IPS-NIHi11 (cell line): ENCODE measurements at places on chromosomes 3 and 15.

DNA sequence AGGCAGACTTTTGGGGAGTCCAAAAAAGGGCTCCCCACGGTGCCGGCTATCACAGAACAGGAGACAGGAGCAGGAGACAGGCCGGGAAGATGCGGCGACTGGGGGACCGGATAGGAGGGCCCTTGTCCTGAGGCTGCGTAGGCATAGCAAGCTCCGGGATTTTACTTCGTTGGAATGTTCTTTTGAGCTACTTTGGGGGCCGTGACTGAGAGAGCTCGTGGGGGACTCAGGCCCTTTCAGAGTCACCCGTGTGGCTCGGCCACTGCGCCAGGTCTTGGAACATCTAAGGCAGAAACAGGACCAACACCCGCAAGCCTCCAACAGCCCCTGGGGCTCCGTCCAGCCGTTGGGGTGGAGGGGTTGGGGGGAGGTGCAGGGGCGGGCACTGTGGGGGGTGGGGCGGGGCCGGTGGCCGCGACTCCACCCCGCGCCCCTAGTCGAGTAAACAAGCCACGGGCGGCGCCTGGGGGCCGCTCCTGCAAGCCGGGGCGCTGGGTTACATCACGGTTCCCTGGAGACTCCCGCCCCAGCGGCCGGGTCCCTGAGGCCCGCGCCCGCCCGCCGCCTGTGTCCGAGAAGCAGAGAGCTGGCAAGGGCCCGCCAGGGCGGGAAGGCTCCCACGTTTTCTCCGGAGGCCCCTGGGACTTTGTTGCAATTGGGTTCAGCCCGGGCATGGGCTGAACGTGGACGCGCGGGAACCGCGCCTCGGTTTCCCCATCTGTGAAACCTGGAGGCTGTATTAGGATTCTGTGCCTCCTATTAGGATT is 23.3 kb upstream of the C15orf39 start:
- peak; percentile 81 for DNase-seq

DNA sequence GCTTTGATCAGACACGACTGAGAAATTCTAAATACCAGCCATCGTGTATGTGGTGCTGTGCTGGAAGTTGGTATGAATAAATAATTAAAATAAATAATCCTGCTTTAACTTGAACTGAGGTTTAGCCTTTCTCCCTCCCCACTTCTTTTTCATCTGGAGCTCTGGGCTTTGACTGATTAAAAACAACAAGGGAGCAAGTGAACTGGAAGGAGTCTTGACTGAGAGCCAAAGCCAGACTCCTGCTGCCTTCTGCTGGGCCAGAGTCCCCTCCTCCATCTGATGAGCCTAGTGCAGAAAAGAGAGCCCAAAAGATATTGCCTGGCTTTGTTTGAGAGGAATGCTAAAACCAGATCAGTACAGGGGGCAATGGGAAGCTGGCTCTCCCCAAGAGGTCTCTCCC is 96.0 kb downstream of the CCNL1 start:
- no peak for DNase-seq

DNA sequence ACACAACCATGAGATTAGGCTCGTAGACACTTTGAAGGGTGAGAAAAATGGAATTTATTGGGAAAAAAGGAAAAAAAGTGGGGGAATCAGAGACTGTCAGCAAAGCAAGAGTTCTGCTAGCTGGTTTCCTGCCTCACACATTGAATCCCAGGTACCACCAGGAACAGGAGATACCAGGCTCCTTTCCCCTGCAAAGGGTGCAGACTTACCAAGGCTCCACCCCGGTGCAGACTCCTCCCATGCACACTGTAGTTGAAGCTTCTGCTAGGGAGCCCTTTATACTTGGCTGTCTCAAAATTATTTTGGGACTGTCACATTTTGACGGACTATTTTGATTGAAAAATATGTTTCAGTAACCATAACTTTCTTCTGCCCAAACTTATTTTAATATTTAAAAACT is 819.9 kb upstream of the GBE1 start:
- peak; percentile 20 for DNase-seq

- DNase-seq, result no peak
These were observed 5.1 kb downstream of the SPATA12 start for GRCh38 chr3:57065588-57065987.

DNA sequence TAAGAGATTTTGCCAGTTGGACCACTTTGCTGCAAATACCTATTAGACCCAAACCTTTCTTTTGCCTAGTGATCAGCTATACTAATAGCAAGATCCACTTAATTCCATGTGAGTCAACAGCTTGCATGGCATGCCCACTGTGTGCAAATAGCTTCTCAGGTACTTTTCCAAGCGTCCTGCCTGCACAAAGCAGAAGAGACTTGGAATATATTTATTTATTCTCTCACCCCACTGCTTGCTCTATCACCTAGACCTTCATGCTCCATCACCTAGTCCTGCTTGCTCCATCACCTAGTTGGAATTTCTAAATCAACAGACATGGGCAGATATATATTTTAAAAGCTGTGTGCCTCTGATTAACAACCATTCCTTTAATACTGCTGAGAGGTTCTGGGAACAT is 47.6 kb downstream of the MBNL1 start:
- DNase-seq, result no peak

DNA sequence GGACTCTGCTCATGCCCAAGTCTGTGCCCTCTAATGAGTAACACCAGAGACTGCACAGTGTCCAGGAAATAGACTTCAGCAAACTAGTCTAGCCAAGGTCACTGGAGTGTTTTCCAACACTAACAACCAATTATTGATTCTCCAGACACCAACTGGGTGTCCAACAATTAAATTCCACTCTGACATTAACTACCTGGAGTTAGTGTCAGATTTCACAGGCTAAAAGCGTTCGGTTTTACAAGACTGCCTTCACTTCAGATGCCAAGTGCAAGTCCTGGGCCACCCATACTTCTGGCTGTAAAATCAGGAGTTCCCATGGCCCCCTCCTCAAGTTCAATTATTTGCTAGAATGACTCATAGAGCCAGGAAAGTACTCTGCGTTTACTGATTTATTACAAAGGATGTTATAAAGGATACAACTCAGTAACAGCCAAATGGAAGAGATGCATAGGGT is 20.8 kb upstream of the CFAP161 start:
- DNase-seq, result no peak

DNA sequence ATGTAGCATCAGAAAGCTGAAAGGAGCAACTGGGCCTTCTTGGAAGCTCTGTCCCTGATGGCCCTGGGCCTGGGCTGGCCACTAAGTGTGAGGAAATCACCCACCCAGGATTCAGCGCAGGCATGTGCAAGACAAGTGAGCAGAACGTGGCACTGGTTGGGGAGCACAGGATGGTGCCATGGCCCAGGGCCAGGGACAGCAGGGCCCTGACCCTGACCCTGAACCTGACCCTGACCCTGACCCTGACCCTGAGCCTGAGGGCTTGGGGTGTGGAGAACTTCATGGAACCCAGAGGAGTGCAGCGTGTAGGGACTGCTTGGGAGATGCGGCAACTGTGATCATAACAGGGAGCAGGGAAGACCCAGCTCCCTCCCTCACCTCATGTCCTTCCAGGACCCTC is 5.9 kb upstream of the ALDH1L1 start:
- DNase-seq, result no peak

- DNase-seq, result no peak
These were observed 253.8 kb upstream of the COL8A1 start for GRCh38 chr3:99384596-99384995.

GRCh38 chr15:58081891-58082290 is 16.4 kb upstream of the ALDH1A2 start:
- no peak for DNase-seq

DNA sequence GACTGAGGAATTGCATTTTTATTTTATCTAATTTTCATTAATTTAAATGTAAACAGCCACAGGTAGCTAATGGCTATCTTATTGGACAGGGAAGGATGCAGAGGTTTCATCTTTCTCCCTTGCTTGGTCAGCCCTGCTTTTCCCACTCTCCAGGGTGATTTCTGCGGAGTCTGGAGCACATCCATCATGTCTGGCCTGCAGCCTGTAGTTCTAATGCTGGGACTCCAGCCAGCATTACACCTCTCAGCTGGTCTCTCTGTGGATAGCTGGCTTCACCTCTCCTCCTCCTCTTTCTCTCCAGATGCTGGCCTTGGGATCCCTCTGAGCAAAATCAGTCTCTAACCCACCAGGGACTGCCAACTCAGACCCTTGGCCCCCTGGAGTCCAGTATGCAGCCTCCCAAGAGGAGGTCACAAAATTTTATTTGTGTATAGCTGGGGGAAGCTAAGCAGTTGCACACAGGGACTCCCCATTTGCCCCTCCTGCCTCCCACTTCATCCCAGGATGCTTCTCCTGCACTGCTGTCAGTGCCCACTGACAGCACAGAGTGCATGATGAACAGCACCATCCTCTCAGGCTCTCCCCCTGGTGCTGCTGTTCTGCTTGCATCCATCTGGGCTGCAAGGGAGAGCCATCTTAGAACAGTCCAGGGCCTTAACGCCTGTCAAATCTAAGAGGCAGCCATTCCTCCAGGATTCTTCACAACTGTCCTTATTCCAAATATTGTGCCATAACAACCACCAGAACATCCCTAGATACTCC is 1.7 kb downstream of the BFSP2 start:
- no peak for DNase-seq

DNA sequence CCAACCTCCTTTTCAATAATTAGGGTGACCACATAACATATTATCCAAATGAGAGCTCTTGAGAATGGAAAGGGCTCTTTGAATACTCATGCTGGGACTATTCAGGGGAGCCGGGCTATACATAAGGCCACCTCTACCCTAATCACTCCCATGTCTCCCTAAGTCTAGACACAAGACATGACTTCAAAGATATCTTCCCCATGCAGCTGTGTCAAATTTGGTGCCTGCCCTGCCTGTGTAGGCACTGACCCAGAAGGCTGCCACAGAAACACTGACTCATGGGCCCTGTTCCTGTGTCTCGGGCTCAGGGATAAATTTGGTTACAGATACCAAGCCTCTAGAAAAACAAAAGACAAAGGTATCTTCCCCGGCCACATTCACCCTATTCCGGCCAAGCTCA is 70.3 kb downstream of the MYLK start:
- DNase-seq, result no peak

- no peak for DNase-seq
These were observed 422.1 kb downstream of the GRM7 start for GRCh38 chr3:7282988-7283387.

DNA sequence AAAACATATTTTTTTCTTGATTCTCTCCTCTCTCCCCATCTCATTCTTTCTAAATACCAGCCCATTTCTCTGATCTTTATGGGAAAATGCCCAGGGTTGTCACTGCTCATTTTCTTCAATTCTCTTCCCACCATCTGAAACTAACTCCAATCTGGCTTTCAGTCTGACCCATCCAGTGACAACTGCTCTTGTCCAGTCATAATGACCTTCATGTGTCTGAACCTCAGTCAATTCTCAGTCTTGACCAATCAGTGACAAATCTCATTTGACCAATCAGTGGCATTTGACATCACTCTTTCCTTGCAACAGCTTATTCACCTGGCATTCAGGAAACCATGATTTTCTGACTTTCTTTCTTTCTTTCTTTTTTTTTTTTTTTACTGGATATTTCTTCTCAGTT is 15.1 kb downstream of the VEPH1 start:
- no peak for DNase-seq

DNA sequence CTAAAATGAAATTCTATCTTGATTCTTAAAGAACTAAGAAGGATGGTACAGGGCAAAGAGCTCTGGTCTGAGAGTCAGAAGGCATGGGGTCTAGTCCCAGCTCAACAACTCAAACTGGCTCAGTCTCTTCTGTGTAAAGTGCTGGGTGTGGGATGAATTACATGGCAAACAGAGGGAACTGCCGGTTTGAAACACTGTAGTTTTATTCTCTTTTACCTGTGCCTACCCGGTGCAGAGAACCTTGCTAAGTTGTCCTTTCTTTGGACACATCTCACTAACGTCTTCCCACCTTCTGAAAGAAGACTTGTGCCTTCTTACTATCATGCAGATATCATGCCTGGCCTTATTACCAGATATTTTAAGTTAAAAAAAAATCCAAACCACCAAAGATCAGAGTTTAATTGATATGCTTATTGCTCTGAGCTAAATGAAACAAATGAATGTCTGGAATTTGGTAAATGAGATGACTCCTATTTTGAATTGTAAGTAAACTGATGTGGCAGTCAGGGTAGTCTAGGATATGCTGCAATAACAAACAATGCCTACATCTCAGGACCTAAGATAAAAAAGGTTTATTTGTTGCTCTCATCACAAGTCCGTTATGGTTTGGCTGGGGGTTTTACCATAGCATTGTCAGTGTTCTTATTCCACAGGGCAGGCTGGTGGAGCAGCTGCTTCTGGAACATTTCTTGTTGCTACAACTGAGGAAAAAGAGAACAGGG is 12.5 kb upstream of the RARRES1 start:
- DNase-seq, result no peak

DNA sequence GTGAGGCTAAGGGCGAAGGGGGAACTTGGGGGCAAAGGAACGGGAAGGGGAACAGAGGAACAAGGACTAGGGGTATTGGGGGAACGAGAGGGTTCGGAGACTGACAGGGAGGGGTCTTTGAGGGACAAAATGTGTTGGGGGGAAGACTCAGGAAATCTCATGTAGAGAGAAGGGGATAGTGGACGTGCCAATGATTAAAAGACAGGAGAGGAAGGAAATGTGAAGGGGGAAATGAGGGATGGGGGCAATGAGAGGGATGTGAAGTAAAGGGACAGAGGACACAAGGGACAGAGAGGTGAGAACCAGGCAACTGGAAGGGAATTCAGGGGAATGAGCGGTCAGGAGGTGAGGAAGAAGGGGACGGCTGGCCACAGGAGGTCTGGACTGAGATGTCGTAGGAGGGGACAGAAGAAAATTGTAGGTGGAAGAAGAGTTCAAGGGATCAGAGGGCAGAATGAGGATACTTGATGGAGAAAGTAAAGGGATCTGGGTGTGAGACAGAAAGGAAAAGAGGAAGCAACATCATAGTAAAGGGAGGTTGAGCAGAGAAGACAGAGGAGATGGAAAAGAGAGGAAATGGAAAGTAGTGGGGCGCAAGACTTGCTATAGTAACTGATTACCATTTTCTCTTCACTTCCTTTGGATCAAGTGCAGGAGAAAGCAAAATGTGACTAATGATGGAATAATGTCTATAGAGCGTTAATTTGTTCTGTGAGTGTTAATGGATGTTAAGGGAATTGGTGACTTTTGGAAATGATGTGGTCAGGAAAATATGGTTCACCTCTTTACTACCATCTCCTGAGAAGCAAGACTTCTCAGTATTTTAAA is 749 bp downstream of the RAB8B start:
- no peak for DNase-seq
